ENCODE measurements at places on chromosomes 3 and 15.

GRCh38 chr3:58135712-58136543 is 74.8 kb downstream of the DNASE1L3 start:
- DNase-seq = no peak

- DNase-seq = no peak
Observed at GRCh38 chr3:33331414-33331813, 54.2 kb downstream of the FBXL2 start.

GRCh38 chr15:83446417-83446816 is 724 bp upstream of the SH3GL3 start:
- DNase-seq = no peak

- DNase-seq = no peak
Observed at GRCh38 chr15:65361708-65362459, 15.9 kb downstream of the IGDCC3 start.

GRCh38 chr3:195003006-195003892 is 267.7 kb downstream of the XXYLT1 start:
- DNase-seq = no peak

- DNase-seq = peak; percentile 42
Observed at GRCh38 chr3:121574449-121574848, 6.7 kb downstream of the ARGFX start.

- DNase-seq = no peak
Observed at GRCh38 chr3:34882764-34883163, 756.6 kb upstream of the ARPP21 start.

DNA sequence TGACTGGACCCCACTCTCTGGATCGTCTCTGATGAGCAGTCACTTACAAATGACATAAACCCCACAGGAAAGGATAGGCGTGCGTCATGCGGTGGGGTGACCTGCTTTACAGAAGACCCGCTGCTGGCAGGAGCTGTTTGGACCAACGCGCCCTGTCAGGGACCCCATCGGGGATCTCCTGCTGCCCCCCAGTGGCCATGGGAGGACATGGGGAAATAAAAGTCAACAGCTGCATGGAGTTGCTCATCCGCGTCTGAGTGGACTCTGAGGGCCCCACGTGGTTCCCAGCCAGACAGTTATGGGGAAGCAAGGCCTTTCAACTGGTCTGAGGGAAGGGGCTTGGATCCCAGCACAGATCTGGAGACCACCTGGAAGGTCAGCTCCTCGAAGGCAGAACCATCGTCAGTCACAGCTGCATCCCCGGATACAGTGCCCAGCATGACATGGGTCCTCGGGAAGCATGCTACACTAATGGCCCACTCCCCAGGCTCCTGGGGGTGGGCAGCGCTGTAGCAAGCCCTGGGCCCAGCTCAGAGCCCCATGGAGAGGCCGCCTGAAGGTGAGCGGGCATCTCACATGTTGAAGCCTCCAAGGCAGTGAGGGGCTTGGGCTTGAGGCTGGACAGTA is 32.1 kb downstream of the PTH1R start:
- DNase-seq = peak; percentile 65

GRCh38 chr3:188187053-188187452 is 33.1 kb downstream of the LPP start:
- peak; percentile 48 for DNase-seq

DNA sequence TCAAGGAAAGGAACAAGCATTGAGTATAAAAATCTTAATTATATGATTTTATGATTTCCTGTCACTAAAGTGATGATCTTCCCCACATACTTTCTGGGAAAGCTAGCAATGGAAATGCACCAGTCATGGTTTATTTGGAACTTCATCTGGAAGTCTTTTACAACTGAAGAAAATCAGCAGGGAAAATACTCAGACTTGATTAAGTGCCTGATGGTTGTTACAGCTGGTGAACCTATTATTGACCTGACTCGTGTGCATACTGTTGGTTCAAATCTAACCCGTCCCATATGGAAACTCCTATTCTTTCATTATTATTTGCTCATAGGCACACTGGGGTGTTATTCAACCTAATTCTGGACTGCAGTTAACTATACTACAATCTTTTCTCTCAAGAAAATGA is 701.8 kb upstream of the CCDC54 start:
- no peak for DNase-seq

DNA sequence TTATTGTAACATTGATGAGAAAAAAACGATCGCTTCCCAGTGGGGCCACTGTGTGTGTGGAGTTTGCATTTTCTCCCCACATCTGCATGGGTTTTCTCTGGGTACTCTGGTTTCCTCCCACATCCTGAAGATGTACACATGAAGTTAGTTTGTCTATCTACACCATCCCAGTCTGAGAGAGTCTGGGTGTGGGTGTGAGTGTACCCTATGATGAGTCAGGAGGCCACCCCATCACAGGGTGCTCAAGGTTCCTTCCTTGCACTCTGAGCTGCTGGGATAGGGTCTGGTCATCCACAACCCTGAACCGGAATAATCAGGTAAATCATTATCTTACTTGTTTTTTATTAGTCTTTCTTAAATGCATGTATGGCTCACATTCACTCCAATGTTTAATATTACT is 457.1 kb downstream of the NTRK3 start:
- DNase-seq = no peak

GRCh38 chr15:78675617-78676360 is 34.8 kb upstream of the CHRNB4 start:
- no peak for DNase-seq

DNA sequence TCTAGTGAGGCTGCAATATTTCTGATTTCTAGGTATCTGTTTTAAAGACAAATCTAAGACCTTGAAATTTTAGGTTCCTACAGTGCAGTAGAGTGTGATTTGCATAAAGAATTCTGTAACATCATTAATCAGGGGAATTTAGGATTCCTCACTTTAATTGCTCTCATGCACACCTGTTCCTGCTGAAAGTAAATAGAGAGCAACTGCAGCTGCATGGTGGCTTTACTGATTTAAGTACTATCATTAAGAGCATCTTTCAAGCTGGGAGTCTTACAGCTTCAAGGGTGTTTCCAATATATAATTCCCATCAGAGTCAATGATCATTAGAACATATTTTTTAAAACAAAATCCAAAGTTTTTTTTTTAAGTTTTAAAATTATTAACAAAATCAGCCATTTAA is 36.0 kb upstream of the C3orf70 start:
- DNase-seq = no peak

DNA sequence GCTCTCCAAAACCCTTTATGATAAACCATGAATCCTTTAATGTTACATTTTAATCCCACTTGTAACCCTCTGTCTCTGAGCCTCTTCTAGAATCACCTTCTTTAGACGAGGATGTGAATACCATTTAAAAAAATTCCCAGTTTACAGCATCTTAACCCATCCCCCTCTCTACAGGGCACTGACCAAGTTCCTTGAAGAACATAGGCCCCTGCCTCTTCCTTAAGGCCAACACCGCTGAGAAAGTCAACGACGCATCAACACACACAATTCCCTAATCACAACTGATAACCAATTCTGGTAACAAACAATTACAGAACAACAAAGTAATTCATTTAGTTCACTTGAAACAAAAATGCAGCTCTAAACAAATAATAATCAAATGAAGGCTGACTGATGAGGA is 130.3 kb downstream of the DLG1 start:
- no peak for DNase-seq

Measured in mammary epithelial cell (primary cell).